ENCODE measurements at places on chromosomes 6 and 20. TPM values are rescaled to one million over a fixed set of nuclear protein-coding genes. Genes with fewer than 3 reads are reported as not detected.

The PI16 gene
- not detected for total RNA-seq

The RAB32 gene
- total RNA-seq = 114 TPM

The GRM4 gene
- total RNA-seq = under 0.01 TPM

The NKX2-4 gene
- total RNA-seq = not detected

The MUCL3 gene
- total RNA-seq = not detected

The IPCEF1 gene
- total RNA-seq = 0.26 TPM

The AGER gene
- 0.50 TPM for total RNA-seq

The CGA gene
- total RNA-seq = not detected

The RIPOR3 gene
- total RNA-seq = 4.1 TPM

The BACH2 gene
- 1.5 TPM for total RNA-seq

The RRAGD gene
- total RNA-seq = 1.8 TPM

The NOX3 gene
- not detected for total RNA-seq

Measured in fibroblast of lung (primary cell).